Activated CD8-positive, alpha-beta T cell treated with anti-CD3 and anti-CD28 coated beads, Interleukin-2, amount 10 ng/mL, durations not matched to agents 7 days and 5 days (primary cell): ENCODE measurements at places on chromosomes 3 and 15. TPM values are rescaled to one million over a fixed set of nuclear protein-coding genes. Genes with fewer than 3 reads are reported as not detected.

Gene WDR72
- not detected for total RNA-seq

Gene PLD1
- 1.1 TPM for total RNA-seq

Gene C15orf62
- total RNA-seq, result 1.2 TPM

Gene DCP1A
- total RNA-seq, result 27.2 TPM

Gene CP
- not detected for total RNA-seq
